Breast epithelium (tissue), 4 donors: ENCODE measurements at places on chromosomes 1 and 21. TPM values are rescaled to one million over a fixed set of nuclear protein-coding genes. Genes with fewer than 3 reads are reported as not detected.

TCHHL1 gene
- not detected for total RNA-seq

DNALI1 gene
- total RNA-seq = 4.6 TPM

DNA sequence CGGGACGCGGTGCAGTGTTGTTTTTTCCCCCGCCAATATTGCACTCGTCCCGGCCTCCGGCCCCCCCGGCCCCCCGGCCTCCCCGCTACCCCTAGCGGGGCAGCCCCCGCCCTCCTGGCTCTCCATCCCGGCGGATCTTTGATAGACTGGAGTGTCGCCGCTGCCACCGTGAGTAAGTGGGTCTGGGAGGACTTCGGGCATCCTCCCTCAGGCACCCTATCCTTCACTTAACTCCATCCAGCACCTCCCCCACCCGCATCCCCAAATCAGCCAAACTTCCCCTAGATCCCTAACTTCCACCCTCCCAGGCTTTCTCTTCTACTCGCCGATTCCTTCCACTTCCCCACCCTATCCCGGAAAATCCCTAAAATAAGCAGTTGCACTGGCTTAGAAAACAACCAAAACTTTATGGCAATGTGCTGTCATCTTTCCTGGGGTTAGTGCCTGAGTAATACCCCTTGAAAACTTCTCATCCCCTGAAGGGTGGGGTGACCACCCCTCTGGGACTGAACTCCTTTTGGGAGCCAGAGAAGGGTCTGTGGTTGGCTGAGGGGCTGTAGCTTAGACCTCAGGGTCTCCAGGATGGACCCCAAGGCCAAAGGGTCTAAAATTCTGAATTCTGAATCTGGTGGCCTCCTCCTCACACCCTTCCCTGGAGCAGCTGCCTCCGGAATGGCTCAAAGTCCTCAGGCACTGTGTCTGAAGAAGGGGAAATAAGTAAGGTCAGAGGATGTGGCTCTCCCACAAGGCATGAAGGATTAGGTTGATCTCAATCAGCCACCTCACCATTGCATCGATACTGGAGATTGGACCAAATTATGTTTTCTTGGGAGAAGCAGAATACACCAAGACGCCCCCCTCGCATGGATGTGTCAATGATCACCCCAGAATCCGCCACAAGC lies 12.2 kb downstream of the THBS3 start:
- no peak for DNase-seq

DNA sequence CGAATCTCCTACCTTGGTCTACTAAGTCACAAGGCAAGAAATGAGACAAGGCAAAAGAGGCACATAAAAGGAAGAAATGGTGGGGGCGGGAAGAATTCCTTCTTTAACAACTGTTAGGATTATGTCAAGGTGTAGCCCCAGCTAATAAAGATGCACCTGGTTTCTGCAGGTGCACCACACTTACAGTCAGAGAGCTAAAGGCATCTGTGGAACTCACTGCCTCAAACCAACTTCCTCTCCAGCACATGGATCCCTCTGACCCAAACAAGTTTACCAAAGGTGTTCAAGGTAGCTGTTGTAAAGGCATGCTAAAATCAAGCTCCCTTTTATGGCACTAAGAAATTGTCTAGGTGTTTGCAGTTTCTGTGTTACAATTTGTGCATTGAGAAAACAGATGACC lies 38.1 kb downstream of the TGFBR3 start:
- no peak for DNase-seq

- DNase-seq = no peak
Measured at GRCh38 chr1:108051631-108052377, 86.8 kb upstream of the VAV3 start.

DNA sequence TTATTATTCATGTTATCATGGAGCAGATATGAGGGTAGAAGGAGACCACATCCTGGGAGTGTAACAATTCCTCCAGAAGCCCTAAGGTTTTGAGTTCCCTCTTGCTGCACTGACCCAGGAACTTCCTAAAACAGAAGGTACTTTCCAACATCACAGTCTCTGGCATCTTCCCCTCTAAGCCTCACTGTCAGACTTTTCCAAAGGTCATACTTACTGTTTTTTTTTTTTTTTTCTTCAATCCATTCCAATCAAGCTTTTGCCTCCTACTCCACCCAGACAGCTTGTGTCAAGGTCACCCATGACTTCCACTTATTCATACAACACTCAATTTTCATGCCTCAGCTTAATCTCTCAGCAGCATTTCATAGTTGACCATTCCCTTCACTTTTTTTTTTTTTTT lies 18.4 kb upstream of the UQCRHL start:
- no peak for DNase-seq
